ENCODE measurements at places on chromosomes 5 and 9.

DNA sequence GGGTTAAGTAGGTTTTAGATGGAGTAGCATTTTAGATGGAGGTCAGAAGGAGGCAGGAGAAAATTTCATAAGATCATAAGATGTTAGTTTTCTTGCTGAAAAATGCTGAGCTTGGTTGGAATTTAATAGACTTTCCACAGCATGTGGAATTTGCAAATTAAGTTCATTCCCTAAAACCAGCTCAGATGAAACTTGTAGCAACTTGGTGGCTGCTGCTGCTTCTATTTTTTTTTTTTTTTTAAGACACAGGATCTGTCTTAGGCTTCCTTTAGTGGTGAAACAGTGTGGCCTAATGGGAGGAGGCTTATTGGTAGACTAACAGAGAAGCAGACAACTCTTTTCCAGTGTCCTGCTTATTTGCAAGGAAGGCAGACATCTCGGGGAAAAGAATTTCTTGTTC, 154.5 kb downstream of the AOPEP start:
- peak; percentile 52 for DNase-seq

DNA sequence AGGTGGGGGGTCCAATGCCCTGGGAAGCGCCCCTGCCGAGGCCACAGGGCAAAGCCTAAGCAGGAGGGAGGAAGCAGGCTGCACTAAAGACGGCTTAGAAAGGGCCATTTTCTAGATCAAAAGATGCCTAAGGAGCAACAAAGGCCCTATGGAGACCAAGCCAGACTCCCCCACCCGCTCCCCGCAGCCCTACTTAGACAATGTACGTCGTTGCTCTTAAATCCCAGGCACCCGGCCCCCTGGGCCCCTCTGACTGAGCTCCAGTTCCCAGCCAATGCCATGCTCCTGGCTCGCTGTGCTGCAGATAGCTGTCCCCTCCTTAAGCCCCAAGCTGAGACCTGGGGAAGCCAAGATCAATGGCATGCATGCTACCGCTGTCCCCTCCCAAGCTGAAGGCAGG, 10.3 kb downstream of the IPPK start:
- no peak for DNase-seq

DNA sequence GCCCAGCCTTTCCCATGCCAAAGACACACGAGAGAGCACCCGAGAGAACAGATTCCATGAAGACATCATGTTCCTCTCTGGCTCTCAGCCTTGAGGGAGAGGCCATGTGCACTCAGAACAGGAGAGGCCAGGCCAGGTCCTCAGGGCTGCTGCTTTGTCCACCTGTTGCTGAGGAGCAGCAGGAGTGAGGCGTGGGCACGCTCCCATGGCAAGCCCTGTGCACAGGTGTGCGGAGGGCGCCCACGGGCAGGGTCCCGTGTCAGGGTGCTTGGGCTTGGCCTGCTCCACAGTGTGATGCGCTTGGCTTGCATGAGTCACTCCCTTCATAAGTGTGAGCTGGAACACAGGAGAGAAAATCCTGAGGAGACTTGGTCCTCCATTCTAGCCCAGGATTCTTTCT, 27.4 kb downstream of the ZNF354A start:
- no peak for DNase-seq

DNA sequence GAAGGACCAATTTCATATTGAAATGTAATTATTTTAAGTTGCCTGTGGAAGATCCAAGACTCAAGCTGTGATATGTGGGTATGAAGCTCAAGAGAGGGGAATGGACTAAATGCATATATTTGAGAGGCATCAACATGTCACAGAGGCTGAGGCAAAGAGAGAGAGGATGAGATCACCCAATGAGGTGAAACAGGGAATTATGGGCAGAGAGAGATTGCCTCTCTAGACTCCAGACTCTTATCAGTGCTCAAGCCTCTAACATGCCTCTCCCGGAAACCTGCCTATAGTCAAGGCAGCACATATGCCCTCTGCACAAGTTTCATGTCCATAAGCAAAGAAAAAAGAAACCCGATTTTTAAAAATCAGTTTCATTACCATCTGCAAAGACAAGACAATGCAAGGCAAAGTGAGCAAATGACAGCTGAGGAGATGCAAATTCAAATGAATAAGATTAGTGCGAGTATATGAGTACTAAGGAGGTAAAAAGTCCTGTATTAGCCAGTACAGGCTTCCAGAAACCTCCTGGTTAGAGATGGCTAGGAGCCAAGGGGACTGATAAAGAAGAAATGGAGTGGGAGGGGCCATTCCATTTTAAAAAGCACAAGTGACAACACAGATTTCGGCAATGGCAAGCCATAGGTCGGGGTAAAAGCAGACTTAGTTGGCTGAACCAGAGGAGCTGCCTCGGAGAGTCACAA, 9.4 kb downstream of the APTX start:
- DNase-seq: peak; percentile 68

DNA sequence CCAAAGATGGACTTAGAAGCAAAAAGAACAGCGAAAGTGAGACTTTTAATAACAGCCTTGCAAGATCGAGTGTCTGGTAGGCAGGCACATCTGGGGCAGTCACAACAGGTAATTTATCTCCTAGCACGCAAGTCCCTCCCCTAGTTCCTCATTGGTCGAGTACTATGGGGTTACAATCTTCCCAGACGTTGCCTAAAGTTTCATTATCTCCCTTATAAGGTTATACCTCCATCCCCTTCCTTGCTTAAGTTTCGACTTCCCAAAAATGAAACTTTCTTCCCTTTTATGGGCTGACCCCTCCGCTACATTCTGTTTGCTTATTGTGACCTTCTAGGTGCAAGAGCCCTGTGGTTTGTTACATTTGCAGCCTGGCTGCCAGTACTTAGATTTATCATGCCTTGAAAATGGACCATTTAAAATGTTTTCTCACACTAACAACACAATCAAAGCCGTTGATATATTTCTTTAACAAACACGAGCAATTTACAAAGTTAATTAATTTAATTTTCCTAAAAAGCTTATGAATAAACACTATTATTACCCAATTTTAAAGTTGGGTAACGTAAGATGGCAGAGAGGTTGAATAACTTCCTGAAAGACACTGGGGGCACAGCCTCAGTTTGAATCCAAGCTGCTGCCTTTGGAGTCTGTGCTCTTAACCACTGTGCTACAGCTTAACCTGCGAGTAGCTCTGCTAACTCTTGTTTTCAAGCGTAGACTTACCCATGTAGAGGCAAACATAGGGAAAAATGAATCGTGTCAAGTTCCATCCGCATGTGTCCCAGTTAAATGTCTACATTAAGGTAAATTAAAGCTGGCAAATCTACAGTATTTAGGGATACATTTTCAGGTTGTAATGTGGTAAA, 91.7 kb downstream of the EDIL3 start:
- no peak for DNase-seq

- peak; percentile 51 for DNase-seq
These were observed 101.8 kb downstream of the CCDC192 start for GRCh38 chr5:127804886-127805426.

- no peak for DNase-seq
These were observed 157.9 kb upstream of the FBN2 start for GRCh38 chr5:128695791-128696530.

- peak; percentile 6 for DNase-seq
These were observed 60.1 kb upstream of the CLINT1 start for GRCh38 chr5:157918811-157919742.

Data from cardiac fibroblast (primary cell).